ENCODE measurements at places on chromosomes 16 and 17. TPM values are rescaled to one million over a fixed set of nuclear protein-coding genes. Genes with fewer than 3 reads are reported as not detected.

GRCh38 chr16:1678500-1679098 is 520 bp downstream of the JPT2 start:
- DNase-seq = peak; percentile 12

GRCh38 chr16:78235168-78235800 is 135.8 kb downstream of the WWOX start:
- peak; percentile 72 for DNase-seq

- no peak for DNase-seq
Observed at GRCh38 chr17:70780031-70780430, 610.7 kb downstream of the KCNJ2 start.

DNA sequence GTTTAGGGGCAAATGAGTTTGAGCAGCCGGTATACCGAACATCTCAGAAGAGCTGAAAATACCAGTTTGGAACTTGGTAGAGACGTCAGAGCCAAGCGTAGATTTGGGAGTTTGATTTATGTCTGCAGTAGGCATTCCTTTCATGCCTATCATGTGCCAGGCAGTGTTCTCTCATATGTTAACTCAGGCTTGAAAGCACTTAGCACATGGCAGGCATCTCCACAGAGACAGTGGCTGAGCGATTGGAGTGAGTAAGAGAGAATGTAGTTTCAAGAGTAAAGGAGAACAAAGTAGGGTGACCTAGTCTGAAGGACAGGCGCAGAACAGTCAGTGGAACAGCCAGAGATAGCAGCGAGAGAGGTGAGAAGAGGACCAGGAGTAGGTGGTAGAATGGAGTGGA is 207.0 kb downstream of the FTO start:
- DNase-seq = no peak

- no peak for DNase-seq
Observed at GRCh38 chr17:41457676-41458075, 9.5 kb downstream of the KRT32 start.

- peak; percentile 80 for DNase-seq
Observed at GRCh38 chr17:75785016-75785890, 647 bp downstream of the UNK start.

DNA sequence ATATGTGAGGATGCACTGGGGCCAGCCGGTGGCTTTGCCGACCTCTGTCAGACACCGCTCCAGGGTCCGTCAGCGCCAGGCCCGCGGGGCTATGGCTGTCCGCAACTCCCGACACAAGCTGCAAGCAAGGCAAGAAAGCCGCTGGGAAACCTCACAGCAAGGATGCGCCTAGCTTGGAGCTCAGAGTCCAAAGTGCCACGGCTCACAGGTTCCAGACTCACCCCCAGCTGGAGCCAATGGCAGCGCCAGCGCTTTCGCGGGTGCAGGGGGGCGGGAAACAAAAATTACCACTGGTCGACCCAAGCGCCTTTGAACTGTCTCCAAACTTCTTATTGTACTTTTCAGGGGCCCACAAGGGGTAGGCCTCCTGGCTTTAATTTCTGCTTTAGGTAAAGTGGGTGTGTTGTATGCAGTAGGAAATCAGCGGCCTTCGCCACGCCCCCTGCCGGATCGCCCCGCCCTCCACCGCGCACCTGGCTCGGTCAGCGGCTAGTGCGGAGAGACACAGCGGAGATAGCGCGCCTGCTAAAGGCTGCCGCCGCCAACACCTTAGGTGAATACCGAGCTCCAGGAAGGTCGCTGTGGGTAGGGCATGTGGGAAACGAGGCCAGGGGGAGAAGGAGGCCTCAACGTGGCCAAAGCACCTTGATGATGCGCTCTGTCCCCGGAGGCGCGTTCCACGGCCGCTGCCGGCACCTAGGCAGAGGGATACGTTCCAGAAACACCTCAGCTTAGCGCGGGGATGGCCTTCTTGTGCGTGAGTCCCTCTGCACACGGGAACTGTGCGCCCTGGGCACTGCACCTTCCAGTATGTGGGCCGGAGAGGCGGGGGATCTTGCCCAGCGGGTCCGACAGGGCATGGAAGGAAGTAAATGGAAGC is 61.0 kb upstream of the RBL2 start:
- no peak for DNase-seq

- DNase-seq = no peak
Observed at GRCh38 chr17:14926073-14926472, 339.1 kb downstream of the PMP22 start.

- DNase-seq = no peak
Observed at GRCh38 chr16:22265351-22265750, 31.9 kb upstream of the POLR3E start.

- DNase-seq = no peak
Observed at GRCh38 chr16:58503863-58504688, 4.1 kb downstream of the NDRG4 start.

GRCh38 chr17:67365738-67366192 is 612 bp downstream of the PSMD12 start:
- DNase-seq = no peak

DNA sequence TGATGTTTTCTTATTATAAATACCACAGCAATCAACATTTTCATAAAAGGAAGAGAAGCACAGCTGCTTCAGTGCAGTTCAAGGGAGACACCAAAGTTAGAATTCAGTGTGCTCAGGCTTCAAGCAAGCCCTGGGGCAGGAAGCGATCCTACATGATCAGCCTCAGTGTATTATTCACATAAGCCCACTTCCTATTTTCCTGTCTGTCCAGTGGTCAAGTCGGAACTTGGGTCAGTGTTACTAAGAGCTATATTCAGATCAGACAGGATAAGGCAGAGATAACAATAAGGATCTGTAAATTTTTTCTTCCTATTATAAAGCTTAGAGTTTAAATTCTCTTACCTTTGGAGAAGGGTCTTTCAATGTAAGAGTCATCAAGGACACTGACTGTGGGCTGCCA is 12.9 kb downstream of the HEATR6 start:
- DNase-seq = no peak

Gene RAC3
- 75.0 TPM for total RNA-seq

Gene SP6
- total RNA-seq = 0.16 TPM

Gene COX10
- total RNA-seq = 19.3 TPM

Gene KRTAP3-3
- not detected for total RNA-seq

Measured in neural crest cell (in vitro differentiated cells).